ENCODE measurements at places on chromosomes 2 and 18.

DNA sequence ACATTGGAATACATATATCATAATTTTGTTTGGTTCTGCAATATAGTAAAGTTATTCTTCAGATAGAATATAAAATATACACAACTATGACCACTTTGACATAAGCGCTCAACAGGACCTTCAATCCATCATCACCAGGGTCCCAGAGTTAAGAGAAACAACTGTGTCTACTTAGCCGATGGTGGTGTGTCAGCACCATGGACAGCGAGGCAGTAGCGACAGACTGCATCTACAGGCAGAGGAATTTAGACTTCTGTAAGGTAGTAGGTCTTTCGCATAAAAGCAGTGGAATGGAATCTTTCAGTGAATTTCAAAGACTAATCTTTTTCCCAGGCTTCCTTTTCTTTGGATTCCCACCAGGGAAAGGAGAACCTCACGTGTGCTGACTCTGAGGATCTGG is 20.5 kb upstream of the LRPPRC start:
- DNase-seq = peak; percentile 24

DNA sequence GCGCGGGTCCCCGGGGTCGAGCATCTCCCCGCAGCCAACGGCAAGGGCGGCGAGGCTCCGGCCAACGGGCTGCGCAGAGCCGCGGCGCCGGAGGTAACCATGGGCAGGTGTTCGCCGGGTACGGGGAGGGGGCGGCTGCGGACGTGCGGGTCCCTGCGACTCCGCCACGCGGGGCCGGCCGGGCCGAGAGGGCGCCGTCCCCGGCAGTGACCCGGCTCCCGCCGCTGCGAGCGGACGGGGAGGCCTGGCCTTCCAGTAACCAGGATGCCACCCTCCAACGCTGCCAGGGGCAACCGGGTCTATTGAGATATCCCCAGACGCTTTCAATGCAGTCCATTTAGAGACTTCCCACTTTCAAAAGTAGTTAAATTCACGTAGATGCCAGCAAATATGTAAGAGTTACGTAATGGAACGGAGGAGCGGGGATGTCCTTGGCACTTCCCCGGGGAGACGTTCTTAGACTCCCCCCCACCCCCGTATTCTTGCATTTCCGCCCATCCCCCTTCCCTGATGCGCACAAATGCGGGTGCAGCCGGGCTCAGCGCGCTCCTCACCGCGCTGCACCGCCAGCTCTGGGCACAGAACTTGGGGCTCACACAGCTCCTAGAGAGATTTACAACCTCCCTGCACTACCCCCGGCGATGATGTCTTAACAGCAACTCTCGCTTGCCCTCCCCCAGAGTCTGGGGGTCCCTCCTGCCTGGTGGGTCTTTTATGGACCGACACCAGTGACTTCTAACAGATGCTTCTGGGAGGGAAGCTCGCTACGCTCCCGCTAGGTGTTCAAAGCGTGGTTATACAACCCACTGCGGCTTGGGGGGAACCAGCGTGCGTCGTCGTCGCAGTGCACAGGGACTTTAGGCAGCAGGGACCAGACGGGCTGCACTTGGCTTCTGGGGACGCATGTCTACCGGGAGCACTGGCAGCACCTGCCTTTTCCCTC is 657 bp downstream of the SGPP2 start:
- DNase-seq = peak; percentile 56

DNA sequence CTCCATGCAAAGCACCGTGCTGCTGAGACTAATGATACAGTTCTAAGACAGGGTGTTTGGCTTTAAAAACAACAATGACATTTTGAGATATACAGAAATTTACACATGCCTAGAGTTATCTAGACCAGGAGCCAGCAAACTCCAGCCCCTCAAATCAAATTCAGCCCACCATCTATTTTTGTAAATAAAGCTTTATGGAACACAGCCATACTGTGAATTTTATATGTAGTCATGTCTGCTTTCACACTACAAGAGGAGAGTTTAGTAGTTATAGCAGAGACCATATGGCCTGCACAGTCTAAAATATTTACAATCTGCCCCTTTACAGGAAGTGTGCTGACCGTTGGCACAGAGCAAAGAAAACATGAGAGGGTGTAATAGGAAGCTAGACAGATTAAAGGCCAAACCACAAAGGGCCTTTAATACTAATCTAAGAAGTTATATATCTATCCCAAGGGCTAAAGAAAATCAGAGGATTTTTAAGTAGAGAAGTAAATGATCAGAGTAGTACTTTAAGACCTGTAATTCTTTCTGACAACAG is 39.4 kb downstream of the NBAS start:
- DNase-seq = no peak

DNA sequence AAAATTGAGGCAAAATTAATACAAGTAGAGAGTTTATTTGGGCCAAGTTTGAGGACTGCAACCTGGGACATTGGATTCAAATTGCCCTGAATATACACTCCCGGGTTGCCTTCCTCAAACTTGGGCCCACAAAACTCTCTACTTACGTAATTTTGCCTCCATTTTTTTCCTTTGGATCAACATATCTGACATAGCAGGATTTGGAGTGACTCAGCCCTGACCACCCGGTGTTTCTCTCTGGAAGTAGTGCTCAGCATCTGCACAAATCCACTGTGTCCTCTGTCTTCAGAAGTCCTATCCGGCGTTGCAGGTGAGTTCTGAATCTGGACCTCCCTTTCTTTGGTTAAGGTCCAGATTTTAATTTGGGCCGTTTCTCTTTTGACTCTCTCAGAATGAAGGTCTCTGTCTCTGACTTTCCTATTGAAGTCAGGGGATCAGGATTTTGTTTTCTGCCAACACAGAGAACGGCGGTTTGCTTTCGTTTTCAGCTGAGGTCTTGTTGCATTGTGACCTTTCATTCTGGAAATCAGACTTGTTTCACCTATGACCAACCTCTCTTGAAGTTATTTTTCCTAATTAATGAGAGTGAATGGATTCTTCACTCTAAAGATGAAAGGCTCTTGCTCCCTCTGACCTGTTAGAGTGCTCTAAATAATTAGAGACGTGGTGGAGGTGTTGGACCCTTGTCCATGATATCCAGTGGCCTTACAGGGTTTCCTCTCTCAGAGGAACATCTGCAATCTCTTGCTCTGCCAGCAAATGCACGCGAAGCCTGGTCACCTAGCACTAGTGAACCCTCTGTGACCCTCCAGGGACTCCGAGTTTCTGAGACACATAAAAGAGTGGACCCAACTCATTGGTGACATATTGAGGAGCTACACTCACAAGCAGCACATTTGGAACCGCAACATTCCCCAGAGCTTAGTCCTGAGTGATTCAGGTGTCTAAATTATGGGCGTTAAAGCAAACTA is 13.6 kb downstream of the TCF23 start:
- DNase-seq = no peak

DNA sequence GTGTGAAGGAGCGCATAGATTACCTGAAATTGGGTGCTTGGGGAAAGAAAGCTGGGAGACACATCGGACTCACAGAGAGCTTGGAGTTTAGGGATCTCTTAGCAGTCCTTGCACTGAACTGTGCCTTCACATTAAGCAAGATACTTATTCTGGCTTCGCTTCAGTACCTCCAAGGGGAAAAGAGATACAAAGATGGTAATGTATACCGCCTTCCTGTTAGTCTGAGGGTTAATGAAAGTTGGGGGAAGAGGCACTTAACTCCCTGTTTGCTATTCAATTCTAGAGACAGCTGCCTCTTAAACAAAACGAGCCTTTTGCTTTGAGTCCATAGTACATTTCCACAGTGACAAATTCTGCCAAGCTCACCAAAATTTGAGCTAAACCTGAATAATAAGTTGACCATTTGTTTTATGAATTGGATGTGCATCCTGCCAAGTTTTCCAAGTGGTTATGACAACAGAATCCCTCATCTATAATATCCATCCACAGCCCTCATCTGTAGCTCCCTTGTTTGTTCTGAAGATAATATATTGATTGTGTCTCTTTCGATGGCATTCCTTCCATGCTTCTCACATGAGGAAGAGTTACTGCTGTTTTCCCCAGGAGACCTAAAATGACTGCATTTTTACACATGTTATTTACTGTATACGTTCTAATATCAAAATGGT is 287.1 kb upstream of the ATP5MC3 start:
- no peak for DNase-seq

GRCh38 chr18:75063615-75064512 is 145.1 kb downstream of the PTGR3 start:
- no peak for DNase-seq

DNA sequence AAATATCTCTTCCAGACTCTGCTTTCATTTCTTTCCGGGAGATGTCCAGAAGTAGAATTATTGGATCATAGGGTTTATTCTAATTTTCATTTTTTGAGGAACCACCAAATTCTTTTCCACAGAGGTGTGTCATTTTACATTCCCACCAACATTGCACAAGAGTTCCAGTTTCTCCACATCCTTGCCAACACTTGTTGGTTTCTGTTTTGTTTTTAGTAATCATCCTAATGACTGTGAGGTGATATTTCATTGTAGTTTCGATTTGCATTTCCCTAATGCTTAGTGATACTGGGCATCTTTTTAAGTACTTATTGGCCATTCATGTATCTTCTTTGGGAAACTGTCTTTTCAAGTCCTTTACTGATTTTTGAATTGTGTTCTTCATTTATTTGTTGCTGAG is 513.1 kb downstream of the PARD3B start:
- no peak for DNase-seq

- DNase-seq = no peak
Observed at GRCh38 chr18:250685-251084, 17.2 kb downstream of the THOC1 start.

DNA sequence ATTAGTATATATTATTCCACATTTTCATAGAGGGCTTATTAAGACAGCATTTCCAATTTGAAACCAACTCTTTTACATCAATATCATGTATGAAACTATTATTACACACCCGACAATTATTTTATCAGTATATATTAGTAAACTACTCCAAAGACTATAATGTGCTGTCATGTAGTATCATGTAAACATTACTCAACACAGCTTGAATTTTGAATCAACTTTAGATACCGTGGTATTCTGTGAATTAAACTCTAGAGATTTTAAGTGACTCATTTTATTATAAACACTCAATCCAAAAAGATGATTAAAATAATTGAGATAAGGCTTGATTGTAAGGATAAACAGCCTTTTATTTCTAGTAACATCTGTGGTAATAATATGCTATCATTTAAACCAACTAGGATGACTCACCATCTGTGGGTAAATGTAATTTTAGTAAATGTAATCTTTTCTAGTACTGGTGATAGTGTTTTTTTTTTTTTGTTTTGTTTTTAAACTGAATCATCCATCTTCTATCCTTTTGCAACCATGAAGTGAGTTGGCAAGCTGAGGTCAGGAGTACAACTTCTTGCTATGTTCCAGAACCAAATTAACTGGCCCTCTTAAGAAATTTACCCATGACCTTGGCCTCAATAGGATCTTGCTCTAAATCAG is 144.3 kb upstream of the SMAD7 start:
- DNase-seq = no peak

DNA sequence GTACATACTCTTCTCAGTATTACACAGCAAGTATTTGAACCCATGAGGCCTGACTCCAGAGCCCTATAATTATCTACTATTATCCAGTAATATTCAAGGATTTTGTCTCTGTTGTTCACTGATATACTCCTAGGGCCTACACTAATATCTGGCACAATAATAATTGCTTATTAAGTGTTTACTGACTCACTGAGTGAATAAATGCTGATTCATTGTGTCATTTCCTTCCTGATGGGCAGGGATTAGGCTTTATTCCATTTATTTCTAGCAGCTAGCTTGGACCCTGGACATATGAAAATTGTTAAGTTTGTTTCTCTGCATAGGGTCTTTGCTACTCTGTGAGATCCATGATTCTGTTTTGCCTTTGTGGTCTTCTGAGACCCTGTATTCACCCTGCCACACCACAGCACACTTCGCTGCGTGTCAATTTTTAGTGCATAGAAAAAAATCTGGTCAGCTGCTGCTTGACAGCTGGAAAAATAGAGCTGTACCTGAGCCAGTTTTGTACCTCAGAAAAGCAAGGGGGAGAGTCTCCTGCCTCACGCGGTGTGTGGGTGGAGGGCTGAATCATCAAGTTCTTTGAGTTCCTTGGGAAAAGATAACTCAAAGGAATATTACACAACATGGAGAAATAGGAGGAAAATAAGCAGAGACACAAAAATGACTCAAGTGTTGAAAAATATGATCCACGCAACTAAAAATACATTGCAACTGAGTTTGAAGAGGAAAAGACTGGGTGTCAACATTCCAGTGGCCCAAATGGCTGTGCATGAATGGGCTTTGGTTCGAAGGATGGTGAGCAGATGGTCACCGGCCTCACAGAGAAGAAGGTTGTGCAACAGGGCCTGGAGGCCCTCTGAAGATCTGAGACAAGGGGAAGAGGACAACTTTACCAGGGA is 18.9 kb upstream of the DPP4 start:
- no peak for DNase-seq

DNA sequence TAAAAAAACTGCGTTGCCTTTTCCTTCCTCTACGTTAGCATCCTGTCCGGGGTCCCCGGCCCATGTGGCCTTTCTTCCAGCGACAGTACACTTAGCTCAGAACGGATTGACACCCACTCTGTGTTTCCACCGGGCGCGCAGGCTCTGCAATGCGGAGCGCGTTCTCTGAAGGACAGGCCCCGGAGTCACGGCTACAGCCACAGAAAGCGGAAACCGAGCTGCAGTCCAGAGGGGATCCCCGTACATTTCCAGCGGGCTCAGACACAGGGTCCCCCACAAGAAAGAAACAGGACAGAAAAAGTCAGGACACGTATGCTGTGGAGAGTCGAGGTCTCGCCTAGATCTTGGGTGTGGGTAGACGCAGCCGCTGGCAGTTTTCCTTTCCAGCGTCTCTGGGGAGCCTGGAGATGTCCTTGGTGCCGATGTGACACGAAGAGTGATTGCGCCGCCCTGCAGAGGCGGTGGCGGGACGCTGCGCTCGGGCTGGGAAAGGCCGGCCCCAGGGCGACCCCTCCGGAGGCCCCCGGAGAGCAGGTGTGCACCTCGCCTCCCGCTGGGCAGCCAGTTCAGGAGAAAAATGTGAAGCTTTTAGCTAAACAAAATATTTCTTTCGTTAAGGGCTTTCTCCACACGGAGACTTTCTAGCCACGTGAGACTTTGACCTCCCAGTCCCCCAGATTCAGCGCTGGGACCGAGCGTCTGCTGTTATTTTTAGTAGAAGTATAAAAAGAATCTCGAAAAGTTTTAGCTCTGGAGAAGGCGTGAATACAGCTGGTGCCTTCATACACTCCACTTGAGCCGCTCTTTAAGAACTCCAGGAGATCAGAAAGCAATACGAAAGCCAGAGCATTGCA is 1.3 kb upstream of the ACKR3 start:
- peak; percentile 74 for DNase-seq

- no peak for DNase-seq
Observed at GRCh38 chr2:149872638-149873150, 285.1 kb upstream of the MMADHC start.

- DNase-seq = no peak
Observed at GRCh38 chr2:190809139-190809764, 71.4 kb upstream of the GLS start.

- peak; percentile 10 for DNase-seq
Observed at GRCh38 chr18:60599267-60599666, 226.7 kb upstream of the MC4R start.
